Muscle of back (tissue), 13 donors: ENCODE measurements at places on chromosomes 4 and X.

- no peak for DNase-seq
Measured at GRCh38 chr4:60743654-60744053, 456.5 kb upstream of the ADGRL3 start.

GRCh38 chrX:48580662-48581061, 6.4 kb downstream of the RBM3 start:
- DNase-seq = no peak

DNA sequence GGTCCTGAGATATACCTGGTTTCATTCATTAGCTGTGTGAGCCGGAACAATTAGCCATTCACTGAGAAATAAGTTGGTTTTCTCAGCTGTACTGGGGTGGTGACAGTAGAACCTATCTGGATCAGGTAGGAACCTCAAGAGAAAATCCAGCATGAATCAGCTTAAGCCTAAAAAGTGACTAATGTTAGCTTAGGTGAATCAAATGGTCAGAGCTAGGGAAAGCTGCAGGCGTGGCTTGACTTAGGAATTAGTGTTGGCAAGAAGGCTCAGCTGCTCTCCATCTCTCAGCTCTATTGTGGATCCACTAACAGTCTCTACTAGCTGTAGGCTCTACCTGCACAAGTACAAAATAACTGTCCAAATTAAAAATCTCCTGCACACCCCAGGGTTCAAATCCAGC, 1025.5 kb downstream of the RAB28 start:
- no peak for DNase-seq

GRCh38 chr4:51906167-51906958, 63.4 kb downstream of the DCUN1D4 start:
- peak; percentile 20 for DNase-seq

DNA sequence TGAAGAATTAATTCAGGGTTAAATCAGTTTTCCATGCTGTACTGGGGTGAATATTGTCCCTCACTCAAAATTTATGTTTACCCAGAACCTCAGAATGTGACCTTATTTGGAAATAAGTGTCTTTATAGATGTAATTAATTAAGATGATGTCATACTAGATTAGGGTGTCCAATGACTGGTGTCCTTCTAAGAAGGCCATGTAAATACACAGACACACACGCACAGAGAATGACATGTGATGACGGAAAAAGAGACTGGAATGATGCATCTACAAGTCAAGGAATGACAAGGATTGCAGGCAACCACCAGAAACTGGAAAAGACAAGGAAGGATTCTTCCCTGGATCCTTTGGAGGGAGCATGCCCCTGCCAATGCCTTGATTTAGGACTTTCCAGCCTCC, 84.6 kb upstream of the GPR34 start:
- no peak for DNase-seq

- DNase-seq = no peak
Measured at GRCh38 chr4:11287055-11287454, 141.6 kb downstream of the HS3ST1 start.

DNA sequence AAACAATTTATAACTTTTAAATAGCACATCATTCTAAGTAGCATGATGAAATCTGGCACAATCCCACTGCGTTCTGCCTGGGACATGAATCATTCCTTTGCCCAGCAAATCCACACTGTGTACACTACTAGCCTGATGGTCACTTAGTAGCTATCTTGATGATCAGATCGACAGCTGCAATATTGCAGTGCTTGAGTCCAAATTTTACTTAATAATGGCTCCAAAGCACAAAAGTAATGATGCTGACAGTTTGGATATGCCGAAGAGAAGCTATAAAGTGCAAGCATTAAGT, 86.6 kb upstream of the NPNT start:
- peak; percentile 15 for DNase-seq

- DNase-seq = no peak
Measured at GRCh38 chr4:46993075-46994006, at the start of gene GABRA4. TSS of gene GABRA4 (minus strand) at chr4:46993581. CDS start at chr4:46993424, 157 bp downstream.

- peak; percentile 10 for DNase-seq
Measured at GRCh38 chrX:12770440-12770839, 20.8 kb upstream of the PRPS2 start.

DNA sequence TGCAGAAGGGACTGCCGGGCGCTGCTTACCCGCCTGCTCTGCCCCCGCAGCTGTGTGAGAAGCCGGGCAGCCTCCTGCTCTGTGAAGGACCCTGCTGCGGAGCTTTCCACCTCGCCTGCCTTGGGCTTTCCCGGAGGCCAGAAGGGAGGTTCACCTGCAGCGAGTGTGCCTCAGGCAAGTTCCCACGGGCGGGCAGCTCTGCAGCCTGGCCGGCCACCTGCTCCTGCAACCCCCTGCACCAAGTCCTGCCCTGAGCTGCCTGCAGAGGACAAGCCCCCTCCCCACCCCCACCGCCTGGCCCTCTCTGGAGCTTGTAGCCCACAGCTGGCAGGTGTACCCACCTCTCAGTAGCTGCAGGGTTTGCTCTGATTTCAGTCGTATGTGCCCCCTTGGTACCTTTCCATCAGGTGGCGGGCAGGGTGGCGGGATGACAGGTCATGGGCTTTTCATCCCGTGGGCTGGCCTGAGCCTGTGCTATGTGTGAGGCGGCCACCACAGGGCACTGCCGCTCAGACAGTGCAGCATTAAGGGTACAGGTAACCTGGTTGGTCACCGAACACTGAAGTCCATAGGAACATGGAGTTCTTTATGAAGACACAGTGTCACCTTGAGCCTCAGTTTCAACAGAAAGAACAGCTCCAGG, 56.6 kb downstream of the NELFA start:
- no peak for DNase-seq

- no peak for DNase-seq
Measured at GRCh38 chr4:176261481-176261880, 7.5 kb downstream of the ASB5 start.

GRCh38 chr4:153518637-153519389, 52.7 kb downstream of the TMEM131L start:
- no peak for DNase-seq

- DNase-seq = no peak
Measured at GRCh38 chr4:143156853-143157252, 27.9 kb upstream of the USP38 start.

GRCh38 chr4:15410750-15411149, 17.1 kb upstream of the C1QTNF7 start:
- DNase-seq = no peak

DNA sequence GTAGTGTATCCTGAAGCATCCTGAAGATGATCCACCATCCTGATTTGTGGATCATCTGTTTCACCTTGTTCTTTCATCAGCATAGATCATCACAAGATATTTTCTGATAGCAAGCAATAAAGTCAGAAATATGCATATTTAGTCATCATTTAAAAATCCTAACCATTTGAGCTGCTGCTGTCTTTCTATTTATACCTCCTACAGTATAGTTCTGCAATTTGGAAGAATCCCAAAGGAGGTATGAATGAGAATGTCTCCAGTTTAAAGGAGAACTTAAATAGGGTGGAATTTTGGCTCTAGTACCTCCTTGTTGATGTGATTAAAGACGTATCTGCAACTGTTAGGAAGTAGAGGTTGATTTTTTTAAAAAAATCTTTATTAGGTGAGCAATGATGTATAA, 7.6 kb downstream of the SLC25A14 start:
- DNase-seq = no peak

DNA sequence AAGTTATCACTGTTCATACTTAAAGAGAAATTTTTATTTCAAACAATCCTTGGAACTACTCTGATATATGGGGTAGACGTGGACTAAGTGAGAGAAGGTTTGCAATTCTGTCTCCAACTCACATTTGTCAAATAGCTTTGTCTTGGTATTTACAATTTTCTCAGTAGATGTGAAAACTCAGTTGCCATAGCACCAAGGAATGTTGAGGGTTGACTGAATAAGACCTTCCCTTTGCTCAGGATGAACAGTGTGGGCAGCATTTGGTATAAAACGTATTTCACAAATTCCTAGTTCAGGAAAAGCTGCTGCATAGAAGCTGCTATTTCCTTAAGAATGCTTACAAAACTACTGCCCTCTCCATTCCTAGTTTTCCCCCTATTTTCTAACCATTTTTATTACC, 399.5 kb downstream of the NKX6-1 start:
- DNase-seq = no peak

DNA sequence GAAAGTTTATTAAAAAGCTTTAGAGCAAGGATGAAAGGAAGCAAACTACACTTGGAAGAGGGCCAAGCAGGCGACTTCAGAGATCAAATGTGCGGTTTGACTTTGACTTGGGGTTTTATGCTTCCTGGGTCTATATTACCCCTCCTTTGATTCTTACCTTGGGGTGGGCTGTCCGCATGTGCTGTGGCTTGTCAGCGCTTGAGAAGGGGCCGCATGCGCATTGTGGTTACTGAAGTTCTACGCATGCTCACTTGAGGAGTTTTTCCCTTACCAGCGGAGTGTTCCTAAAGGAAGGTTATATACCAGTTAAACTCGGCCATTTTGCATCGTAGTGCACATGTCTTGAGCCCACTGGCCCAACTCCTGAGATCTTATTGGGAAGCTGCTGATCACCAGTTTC, 9.9 kb downstream of the ZNF157 start:
- DNase-seq = no peak

- peak; percentile 91 for DNase-seq
Measured at GRCh38 chr4:113445286-113445685, 316.3 kb downstream of the CAMK2D start.

DNA sequence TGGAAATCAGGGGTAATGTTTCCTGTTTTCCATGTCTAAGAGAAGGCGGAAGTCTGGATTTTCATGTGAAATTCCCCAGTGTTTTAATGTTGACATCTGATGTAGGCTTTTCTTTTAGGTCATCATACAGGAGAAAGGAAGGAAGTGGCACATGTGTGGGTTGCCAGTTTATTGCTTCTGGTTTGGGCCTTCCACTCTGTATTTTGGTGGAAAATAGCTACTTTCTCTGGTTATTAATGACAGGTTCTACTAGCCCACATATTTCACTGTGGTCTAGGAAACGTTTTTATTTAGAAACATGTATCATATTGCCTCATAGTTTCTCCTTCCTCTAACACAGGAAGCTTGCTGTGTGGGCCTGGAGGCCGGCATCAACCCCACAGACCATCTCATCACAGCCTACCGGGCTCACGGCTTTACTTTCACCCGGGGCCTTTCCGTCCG, 7.2 kb downstream of the PDHA1 start:
- DNase-seq = no peak

DNA sequence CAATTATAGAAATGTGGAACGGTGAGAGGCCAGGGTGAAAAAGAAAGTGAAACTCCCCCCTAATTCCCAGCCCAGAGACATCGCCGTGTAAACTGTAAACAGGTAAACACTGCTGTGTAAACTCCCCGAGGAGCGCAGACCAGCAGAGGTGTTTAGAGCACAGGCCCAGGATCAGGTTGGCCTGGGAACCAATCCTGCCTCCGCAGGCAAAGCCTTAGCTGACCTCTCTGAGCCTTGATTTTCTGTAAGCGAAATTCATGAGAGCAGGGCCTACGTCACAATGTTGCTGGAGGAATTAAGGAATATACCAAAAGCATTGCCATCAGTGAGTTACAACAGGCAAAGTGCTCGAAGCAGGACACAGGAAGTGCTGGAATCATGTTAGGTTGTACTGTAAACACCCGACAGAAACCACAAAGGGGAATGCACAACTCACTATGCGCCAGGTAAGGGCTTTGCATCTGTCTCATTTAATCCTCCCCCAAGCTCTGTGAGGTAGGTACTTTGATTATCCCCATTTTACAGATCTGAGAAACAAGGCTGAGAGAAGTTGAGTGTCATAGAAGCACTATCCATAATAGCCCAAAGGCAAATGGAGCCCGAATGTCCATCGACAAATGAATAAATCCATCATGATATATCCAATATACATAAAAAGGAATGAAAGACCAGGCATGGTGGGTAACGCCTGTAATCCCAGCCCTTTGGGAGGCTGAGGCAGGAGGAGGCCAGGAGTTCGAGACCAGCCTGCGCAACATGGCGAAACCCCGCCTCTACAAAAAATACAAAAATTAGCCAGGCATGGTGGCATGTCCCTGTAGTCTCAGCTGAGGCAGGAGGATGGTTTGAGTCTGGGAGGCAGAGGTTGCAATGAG, 30.7 kb upstream of the KIAA0232 start:
- no peak for DNase-seq

DNA sequence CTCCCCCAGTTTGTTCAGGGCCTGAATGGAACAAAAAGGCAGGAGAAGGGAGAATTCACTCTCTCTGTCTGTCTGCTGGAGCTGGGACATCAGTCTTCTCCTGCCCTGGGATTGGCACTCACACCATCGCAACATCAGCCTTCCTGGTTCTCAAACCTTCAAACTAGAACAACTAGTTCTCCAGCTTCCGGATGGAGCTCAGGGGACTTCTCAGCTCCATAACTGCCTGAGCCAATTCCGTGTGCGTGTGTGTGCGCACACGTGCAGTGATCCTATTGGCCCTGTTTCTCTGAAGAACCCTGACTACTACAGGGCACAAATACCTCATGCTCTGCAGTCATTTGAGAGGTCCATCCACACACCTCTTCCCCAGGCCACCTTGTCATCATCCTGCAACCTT, 18.7 kb upstream of the MAN2B2 start:
- DNase-seq = no peak

- no peak for DNase-seq
Measured at GRCh38 chr4:1323280-1323634, 23.8 kb upstream of the UVSSA start.

GRCh38 chr4:136651278-136651667, 881.0 kb downstream of the PCDH18 start:
- DNase-seq = no peak

GRCh38 chr4:128450326-128451120, 162.9 kb upstream of the PGRMC2 start:
- no peak for DNase-seq

DNA sequence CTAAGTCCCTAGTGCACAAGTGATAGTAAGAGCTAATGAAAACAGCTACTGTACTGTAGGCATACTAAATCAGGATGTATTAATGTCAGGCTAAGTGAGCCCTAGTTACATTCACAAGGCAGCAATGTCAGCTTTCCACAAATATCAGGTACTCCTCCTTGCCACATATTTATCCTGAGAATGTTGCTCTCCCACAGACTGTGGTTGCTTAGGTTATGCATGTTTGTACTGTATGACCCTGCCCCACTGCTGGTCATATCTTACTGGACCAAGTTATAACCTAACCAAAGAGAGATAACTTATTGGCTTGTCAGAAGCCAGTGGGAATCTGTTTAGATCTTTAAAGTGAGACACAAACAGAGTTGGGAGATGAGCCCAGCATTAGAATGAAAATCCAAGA, 241.0 kb downstream of the SLC39A8 start:
- DNase-seq = no peak
